CMK (cell line): ENCODE measurements at places on chromosomes 1 and 21.

DNA sequence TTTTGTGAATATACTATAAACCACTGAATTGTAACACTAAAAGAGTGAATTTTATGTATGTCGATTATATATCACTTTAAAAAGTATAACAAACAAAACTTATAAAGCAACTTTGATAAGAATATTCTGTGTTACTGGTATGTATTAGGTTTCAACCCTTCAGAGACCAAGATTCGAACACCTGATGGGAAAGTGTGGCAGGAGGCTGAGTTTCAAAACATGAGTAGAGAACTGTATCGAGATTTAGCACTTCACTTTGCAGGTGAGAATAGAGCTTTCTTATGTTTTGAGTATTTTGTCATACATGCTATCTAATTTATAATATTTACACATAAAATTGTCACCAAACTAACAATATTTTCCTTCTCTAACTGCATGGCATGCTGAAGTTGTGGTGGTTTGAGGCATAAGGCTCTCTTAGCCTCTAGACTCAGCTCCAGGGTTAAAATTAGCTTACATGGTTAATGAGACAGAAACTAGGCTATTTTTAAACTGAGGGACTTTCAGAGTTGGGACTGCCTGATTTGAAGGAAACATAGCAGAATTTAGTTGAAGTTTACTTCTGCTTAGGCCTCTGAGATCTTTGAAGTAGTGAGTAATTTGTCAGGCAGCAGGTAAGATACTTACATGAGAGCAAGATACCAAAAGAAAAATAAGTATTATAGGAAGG lies 48.6 kb downstream of the CEP350 start:
- no peak for DNase-seq

- DNase-seq: no peak
Measured at GRCh38 chr1:112634367-112634766, 14.7 kb downstream of the CAPZA1 start.

DNA sequence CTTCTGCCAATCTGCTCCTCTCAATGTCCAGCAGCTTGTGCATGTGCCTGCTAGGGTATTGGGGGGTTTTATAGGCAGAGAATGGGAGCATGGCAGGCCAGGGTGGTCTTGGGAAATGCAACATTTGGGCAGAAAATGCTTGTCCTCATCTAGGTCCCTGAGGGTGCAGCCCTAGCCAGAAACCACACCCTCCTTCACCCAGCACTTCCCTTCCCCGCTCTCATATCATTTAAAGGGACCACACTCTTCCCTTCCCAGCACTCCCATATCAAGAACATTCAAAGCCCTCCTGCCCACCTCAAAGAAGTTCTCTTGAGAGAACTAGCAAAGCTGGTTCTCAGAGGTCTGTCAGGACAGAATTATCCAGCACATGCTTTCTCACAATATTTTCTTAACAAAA lies 62.1 kb downstream of the HSD3B1 start:
- no peak for DNase-seq

GRCh38 chr1:226882631-226883409 lies 12.4 kb downstream of the PSEN2 start:
- DNase-seq: no peak

DNA sequence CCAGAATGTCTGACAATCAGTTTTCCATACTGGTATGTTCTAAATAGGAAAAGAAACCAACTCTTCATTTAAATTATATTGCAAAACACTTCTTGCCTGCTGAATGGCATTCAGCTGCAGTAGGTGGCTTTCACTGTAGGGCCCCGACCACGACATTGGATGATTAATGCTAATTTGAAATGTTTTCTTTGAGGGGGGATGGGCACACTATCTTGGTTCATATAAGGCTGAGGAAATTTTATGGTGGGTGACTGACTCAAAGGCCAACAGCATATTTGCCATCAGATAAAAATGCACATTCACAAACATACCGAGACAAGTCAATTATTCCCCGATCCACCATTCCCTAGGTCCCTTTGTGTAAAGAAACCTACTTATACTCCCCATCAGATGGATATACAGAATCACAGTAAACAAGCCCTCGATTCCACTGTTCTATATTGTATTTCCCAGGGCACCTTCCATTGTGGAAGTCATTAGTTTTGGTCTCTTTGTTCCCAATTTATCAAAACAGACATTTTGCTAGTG lies 464.2 kb upstream of the DAB1 start:
- DNase-seq: no peak

GRCh38 chr1:154329152-154329521 lies 3.8 kb downstream of the ATP8B2 start:
- DNase-seq: no peak

- DNase-seq: no peak
Measured at GRCh38 chr1:66291531-66291864, 242.5 kb upstream of the SGIP1 start.

GRCh38 chr1:82503822-82504221 lies 703.1 kb downstream of the ADGRL2 start:
- no peak for DNase-seq

GRCh38 chr1:219174460-219175211 lies 958 bp downstream of the LYPLAL1 start:
- no peak for DNase-seq

DNA sequence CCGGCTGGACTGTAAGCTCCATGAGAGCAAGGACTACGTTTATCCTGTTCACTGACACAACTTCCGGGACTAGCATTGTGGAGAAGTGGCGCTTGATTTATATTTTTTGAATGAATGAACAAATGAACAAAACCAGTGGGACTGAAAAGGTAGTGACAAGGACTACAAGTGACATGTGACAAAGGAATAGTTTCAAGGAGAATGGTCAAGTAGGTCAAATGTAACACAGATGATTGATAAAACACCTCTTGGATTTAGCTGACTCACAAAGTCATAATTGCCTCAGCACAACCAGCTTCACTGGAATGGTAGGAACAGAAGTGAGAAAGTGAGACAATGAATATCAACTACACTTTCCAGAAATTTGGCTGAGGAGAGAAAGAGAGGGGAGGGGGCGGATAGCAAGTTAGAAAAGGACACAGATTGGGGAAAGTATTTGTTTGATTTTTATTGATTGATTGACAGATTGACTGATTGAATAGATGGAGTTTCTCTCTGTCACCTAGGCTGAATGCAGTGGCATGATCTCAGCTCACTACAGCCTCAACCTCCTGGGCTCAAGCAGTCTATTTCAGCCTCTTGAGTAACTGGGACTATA lies 14.2 kb downstream of the MTF1 start:
- DNase-seq: no peak

- DNase-seq: no peak
Measured at GRCh38 chr1:78292361-78292760, 198.4 kb upstream of the PTGFR start.

DNA sequence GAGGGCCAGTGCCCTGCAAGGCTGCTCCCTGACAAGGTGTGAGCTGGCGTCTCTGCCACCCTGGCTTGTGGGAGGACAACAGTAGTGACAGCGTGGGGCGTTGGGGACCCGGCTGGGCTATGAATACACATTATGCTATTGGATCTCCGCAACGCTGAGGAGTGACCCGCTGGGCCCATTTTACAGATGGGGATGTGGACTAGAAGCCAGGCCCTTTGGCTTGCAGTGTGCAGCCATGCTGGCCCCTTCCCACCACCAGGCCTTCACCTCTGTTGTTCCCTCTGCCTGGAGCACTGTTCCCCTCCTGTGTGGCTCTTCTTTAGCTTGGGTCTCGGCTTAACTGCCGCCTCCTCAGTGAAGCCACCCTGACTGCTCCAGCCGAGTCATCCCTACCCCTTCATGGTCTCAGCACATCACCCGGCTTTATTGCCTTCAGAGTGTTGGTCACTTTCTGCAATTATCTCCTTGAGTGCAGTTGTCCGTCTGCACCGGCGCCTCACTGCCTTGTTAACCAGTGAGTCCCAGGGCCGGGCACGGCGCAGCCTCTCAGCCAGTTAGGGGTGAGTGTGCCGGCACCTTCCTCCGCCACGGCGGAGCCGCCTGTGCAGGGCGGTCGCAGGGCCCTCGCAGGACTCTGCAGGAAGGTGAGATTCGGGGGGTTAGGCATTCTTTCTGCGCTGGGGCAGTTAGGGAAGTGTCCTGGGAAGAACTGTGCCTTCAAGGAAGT lies 84.4 kb upstream of the ACTL8 start:
- DNase-seq: no peak

- no peak for DNase-seq
Measured at GRCh38 chr1:244313346-244313745, 138.4 kb downstream of the ADSS2 start.

GRCh38 chr1:40755067-40755466 lies 28.5 kb upstream of the KCNQ4 start:
- no peak for DNase-seq

DNA sequence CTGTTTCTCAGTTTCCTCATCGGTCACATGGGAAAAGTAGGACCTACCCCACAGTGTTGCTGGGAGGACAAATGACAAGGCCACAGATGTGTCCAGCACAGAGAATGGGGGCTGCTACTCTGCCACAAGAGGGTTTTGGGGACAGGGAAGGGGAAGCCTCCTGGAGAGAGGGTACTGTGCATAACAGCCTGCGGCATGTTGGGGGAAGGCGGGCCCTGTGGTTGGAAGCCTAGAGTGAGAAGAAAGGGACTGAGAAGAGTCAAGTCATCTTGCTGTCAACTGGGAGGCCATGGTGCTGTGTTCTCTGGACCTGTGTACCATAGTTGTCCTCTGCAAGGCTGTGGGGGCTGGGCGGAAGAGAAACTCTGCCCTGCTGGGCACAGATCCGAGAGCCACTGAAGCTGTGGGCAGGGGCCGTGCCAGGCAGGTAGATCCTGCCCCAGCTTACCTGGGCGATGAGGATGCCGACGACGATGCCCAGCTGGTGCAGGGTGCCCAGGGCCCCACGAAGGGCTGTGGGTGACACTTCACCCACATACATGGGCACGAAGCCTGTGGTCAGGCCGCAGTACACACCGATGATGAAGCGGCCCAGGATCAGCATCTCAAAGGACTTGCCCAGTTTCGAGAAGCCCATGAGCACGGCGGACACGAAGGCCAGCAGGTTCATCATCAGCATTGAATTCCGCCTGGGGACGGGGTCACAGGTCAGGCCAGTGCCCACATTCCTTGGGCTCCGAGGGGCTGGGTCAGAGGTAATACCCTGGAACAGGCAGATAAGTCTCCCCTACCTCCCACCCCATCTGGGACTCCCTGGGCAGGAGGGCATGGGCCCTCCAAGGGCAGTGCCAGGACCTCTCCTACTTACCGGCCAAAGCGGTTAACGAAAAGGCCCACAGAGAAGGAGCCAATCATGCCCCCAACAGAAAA lies 28.2 kb downstream of the SLC2A1 start:
- no peak for DNase-seq

DNA sequence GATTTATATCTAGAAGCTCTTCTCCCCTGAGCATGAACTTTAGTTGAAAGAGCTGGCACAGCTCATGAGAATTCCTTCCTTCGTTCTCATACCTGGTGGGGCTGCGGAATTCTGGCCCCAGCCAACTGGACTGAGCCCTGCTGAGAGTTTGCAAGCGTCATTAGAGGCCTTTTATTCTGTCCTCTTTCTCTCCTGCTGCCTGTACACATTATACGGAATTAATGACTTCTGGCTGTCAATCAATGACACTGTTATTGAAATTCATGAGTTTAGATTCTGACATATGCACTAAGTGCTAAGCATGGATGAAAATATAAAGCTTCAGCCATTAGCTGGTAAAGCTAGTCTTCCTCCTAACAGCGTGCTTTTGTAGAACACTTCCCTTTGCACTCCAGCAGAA lies 27.5 kb downstream of the KAZN start:
- DNase-seq: no peak

- DNase-seq: no peak
Measured at GRCh38 chr21:25733859-25734653, 648 bp downstream of the ATP5PF start.

DNA sequence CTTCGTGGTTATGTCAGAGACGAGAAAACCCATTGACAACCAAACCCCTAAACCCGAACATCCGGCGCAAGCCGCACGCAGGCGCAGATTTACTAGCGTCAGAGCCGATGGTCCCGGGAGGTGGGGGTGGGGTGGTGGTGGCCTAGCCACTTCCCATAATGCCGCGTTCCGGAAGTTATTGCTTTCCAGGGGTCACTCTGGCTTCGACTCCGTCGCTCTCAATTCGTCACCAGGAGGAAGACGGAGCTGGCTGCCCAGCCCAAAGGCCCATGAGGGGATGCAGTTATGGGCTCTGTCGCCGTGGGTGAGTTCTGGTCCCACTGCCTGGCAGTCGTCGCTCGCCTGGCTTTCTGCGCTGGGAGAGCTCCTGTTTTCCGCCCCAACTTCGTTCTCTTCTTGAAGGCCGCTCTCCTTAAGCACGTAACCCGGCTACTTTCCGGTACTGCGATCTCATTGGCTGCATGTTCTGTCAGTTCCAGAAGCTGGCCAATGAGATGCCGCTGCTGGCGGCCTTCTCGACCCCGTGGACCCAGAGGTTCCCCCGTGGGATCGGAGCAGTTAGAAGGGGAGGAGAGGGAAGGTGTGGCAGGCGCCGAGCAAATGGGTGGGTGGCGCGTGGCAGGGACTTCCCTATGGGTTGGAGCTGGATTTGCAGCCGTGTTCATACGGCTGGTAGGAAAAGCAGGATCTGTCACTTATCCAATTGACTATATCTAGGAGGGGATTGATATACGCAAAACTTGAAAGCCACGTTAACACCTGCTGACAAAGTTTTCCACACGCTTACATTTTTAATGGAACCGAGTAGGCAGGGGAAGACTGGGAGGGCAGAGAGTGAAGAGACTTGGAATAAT lies at the start of gene USP16:
Gene USP16 (plus strand): TSS at position 195 of the 854 bp plus-strand sequence. CDS start 3,246 bp downstream, outside the sequence.
- peak; percentile 100 for DNase-seq
